ENCODE measurements at places on chromosomes 11 and 22. TPM values are rescaled to one million over a fixed set of nuclear protein-coding genes. Genes with fewer than 3 reads are reported as not detected.
A peak's percentile ranks its signal among the peaks of the same experiment; 100 is the strongest.

Gene OR6A2
- 0.10 TPM for total RNA-seq

Gene C22orf31
- not detected for total RNA-seq

Gene GLYAT
- total RNA-seq, result not detected

Gene FGF4
- not detected for total RNA-seq

Gene UPB1
- not detected for total RNA-seq

Gene SORL1
- total RNA-seq, result 47.5 TPM

DNA sequence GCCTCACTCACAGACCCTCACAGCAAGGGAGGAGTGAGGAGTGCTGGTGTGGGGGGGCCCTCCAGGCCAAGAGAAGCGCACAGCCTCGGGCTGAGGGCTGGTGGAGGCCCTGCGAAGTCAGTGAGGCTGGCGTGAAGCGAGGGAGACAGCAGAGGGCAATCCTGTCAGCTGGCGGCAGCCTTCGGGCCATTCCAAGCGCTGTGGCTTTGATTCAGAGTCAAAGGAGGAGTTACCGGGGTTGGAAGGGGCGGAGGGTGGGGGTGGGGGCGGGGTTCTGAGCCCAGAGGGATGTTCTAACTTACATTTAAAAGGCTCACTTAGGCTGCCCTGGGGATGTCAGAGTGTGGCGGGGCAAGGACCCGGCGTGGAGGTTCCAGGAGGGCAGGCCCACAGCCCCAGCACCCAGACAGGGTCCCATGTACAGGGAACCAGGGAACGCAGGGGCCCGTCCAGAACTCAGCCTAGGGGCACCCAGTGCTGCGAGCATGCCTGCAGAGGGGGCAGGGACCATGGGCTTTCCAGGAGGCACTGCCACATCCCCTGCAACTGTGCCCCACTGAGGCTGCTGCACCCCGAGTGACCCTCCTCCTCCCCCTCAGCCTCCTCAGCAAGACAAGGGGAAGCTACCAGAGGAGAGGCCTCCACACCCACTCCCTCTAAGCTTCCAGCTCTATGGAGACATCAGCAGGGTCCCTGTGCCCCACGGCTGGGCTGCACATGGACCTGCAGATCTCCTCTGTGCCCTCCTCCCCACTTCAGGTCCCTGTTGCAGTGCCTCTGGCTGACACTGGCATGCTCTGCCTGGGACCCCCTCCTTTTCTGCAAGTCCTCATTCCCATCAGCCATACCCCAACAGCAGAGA lies 39.7 kb upstream of the TTLL12 start:
- H3K4me1 ChIP-seq, result peaks cover 8% of the 10 kb centered on the region
- no peak overlapping the region for H3K4me3 ChIP-seq
- H3K27ac ChIP-seq, result no peak overlapping the region
- peaks cover 5% of the 10 kb centered on the region for H3K27me3 ChIP-seq
- no peaks in the 10 kb centered on the region for H3K36me3 ChIP-seq

DNA sequence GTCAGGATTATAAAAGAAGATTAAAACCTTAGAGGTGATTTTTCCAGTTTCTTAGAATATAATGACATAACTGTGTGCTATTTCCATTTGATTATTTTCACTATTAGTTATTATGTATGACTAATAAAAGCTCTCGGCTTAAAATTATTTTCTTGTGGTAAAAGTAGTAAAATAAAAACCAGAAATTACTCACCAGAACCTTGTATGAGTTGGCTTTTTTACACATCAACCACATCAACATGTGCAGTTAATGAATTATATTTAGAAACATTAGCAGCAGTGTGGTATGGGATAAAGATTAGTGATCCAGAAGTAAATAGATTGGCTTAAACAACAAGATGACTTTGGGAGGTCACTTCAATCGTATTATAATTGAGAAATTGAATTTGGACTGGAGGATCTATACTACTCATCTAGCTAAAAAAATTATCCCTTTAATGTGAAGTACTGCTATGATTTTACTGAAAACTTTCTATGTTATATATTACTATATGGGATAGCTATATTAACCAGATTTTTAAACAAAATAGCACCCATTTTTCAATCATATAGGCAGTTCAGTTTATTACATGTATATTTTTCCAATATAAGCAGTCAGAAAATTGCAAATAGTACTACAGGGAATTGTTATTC lies 2.8 kb upstream of the BCO2 start:
- H3K36me3 ChIP-seq, result no peaks in the 10 kb centered on the region
- H3K27ac ChIP-seq, result no peak overlapping the region
- H3K4me3 ChIP-seq, result no peak overlapping the region
- peaks cover 33% of the 10 kb centered on the region for H3K27me3 ChIP-seq
- DNase-seq, result no peak
- H3K4me1 ChIP-seq, result peaks cover 11% of the 10 kb centered on the region

DNA sequence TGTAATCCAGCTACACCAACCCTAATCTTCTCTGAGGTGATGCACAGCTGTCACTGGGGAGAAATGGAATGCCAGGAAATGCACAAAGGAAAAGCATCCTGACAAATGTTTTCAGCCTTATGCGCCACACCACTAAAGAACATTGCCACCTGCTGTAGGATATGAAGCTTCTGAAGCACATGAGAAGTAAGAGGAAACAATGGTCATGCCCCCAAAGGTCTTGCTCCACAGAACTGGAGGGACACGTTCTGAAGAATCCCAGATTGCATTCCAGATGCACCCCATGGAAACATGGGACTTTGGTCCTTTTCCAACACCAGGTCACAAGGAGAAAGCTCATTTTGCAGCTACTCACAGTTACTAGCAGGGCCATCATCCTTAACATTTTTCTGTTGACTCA lies 48.7 kb upstream of the ZBED5 start:
- DNase-seq, result no peak
- no peak overlapping the region for H3K27ac ChIP-seq
- no peak overlapping the region for H3K4me3 ChIP-seq
- H3K4me1 ChIP-seq, result no peaks in the 10 kb centered on the region
- no peaks in the 10 kb centered on the region for H3K36me3 ChIP-seq
- no peaks in the 10 kb centered on the region for H3K27me3 ChIP-seq

- H3K27ac ChIP-seq, result peak overlapping the region; percentile 89
- DNase-seq, result peak; percentile 59
- peaks cover 15% of the 10 kb centered on the region for H3K27me3 ChIP-seq
- H3K36me3 ChIP-seq, result peaks cover 6% of the 10 kb centered on the region
These were observed 2.2 kb downstream of the IFITM5 start for GRCh38 chr11:297051-297585.

- H3K36me3 ChIP-seq, result no peaks in the 10 kb centered on the region
- H3K4me3 ChIP-seq, result no peak overlapping the region
- DNase-seq, result no peak
- H3K27ac ChIP-seq, result no peak overlapping the region
- no peaks in the 10 kb centered on the region for H3K4me1 ChIP-seq
- peaks cover 12% of the 10 kb centered on the region for H3K27me3 ChIP-seq
These were observed 40.9 kb downstream of the NAV2 start for GRCh38 chr11:19753451-19754106.

GRCh38 chr11:12591706-12592105 lies 82.5 kb upstream of the TEAD1 start:
- no peaks in the 10 kb centered on the region for H3K4me1 ChIP-seq
- no peak overlapping the region for H3K4me3 ChIP-seq
- no peak for DNase-seq
- H3K36me3 ChIP-seq, result no peaks in the 10 kb centered on the region

GRCh38 chr11:106552694-106553203 lies 465.5 kb downstream of the GUCY1A2 start:
- no peak for DNase-seq
- H3K27ac ChIP-seq, result no peak overlapping the region
- H3K4me1 ChIP-seq, result no peaks in the 10 kb centered on the region
- H3K36me3 ChIP-seq, result no peaks in the 10 kb centered on the region
- H3K27me3 ChIP-seq, result no peaks in the 10 kb centered on the region

GRCh38 chr11:112836256-112836602 lies 125.0 kb upstream of the NCAM1 start:
- no peaks in the 10 kb centered on the region for H3K4me1 ChIP-seq
- H3K27me3 ChIP-seq, result no peaks in the 10 kb centered on the region
- no peak overlapping the region for H3K4me3 ChIP-seq
- H3K27ac ChIP-seq, result no peak overlapping the region
- DNase-seq, result no peak

DNA sequence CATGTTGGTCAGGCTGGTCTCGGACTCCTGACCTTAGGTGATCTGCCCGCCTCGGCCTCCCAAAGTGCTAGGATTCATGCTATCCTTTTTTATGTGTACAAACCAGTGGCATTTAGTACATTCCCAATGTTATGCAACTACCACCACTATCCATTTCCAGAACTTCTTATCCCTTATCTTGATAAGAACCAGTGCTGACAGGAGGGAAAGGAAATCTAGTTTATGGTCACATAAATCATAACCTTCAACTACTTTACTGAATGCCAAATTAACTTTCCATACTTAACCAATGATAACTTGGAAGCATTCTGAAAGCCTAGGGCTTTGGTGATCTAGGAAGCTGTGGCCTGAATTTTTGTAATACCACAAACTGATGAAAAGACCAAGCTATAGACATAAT lies 170.4 kb downstream of the SWAP70 start:
- no peak for DNase-seq
- no peak overlapping the region for H3K27ac ChIP-seq
- peaks cover 6% of the 10 kb centered on the region for H3K4me1 ChIP-seq
- no peaks in the 10 kb centered on the region for H3K27me3 ChIP-seq
- H3K36me3 ChIP-seq, result peaks cover 8% of the 10 kb centered on the region

GRCh38 chr11:2424811-2425495 lies 19.4 kb downstream of the TRPM5 start:
- peaks cover 3% of the 10 kb centered on the region for H3K27me3 ChIP-seq
- no peak overlapping the region for H3K4me3 ChIP-seq
- no peaks in the 10 kb centered on the region for H3K4me1 ChIP-seq
- no peak for DNase-seq
- no peak overlapping the region for H3K27ac ChIP-seq

DNA sequence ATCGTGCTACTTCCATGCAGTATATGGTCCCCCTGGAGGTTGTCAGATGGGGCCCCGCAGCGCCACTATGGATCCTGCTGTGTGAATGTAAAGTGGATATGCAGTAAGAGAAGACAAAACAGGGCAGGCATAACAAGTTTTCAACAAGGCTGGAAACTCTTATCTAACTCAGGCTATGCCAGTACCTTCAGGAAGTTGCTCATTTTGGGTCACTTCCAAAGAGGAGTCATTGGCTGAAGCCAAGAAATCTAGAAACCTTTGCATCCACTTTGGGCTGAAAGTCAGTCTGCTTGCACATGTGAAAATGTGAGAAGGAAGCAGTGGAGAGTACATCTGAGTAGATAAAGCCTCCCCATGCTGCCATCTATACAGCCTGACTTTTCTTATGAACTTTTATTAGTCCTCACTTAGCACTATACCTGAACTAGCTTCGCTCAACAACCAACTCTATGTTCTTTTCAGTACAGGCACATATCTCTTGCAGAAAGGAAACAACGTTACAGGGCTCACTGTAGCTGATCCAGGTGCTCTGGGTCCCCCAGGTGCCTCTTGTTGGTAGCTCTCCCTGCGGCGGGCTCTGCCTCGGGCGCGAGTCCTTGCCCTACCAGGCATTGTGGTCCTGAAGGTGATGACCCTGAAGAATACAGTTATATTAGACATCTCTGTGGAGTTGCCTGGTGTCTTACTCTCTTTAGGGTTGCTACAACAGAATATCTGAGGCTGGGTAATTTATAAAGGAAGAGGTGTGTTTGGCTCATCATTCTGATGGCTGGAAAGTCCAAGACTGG lies 12.4 kb downstream of the PIWIL3 start:
- peaks cover 13% of the 10 kb centered on the region for H3K27me3 ChIP-seq
- no peak for DNase-seq
- H3K4me1 ChIP-seq, result no peaks in the 10 kb centered on the region
- H3K36me3 ChIP-seq, result no peaks in the 10 kb centered on the region
